Testis (tissue), 5 donors: ENCODE measurements at places on chromosomes 2 and 18. TPM values are rescaled to one million over a fixed set of nuclear protein-coding genes. Genes with fewer than 3 reads are reported as not detected.

GRCh38 chr2:224561234-224562005 lies 23.7 kb downstream of the CUL3 start:
- no peak for DNase-seq

DNA sequence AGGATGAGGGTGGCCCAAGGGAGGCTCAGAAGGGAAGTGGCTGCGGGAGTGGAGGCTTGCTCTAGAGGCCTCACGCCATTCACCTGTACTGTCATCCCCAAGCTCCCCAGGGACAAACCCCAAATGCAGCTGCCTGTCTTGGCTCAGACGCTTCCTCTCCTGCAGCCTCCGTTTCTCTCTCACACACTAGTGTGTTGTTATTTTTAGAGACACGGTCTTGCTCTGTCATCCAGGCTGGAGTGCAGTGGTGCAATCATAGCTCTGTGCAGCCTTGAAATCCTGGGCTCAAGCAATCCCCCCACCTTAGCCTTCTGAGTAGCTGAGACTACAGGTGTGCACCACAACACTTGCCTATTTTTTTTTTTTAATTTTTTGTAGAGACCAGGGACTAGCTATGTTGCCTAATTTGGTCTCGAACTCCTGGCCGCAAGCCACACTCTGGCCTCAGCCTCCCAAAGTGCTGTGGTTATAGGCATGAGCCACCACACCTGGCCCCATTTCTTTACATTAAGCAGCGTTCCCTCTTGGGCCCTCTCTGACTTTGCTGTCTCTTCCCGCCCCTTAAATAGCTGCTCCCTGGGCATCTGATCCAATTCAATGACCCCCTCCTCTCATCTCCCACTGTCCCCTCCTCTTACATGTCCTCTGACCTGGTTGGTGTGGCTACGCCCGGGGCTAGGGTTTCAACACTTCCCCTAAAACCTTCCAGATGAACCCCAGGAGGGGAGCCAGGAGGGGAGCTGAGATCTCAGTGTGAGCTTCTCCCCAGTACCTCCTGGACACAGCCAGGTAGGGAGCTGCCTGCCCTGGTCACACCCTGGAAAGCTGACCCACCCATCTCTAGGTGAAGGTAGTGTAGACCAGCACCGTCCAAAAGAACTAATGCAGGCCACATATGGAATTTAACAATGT lies 24.0 kb upstream of the LOXHD1 start:
- no peak for DNase-seq

DNA sequence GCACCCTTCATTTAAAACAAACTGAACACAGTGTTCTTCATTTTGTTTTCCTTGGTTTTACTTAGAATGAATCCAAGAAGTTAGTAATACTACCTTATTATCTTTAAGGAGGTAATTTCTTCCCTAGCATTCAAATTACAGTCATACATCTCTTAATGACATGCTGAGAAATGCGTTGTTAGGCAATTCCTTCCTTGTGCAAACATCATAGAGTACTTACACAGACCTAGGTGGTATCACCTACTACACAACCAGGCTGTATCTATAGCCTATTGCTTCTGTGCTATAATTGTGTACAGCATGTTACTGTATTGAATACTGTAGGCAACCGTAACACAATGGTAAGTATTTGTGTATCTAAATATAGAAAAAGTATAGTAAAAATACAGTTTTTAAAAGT lies 8.4 kb upstream of the CABYR start:
- DNase-seq: no peak

GRCh38 chr2:217451666-217452065 lies 551.1 kb downstream of the TNS1 start:
- no peak for DNase-seq

DNA sequence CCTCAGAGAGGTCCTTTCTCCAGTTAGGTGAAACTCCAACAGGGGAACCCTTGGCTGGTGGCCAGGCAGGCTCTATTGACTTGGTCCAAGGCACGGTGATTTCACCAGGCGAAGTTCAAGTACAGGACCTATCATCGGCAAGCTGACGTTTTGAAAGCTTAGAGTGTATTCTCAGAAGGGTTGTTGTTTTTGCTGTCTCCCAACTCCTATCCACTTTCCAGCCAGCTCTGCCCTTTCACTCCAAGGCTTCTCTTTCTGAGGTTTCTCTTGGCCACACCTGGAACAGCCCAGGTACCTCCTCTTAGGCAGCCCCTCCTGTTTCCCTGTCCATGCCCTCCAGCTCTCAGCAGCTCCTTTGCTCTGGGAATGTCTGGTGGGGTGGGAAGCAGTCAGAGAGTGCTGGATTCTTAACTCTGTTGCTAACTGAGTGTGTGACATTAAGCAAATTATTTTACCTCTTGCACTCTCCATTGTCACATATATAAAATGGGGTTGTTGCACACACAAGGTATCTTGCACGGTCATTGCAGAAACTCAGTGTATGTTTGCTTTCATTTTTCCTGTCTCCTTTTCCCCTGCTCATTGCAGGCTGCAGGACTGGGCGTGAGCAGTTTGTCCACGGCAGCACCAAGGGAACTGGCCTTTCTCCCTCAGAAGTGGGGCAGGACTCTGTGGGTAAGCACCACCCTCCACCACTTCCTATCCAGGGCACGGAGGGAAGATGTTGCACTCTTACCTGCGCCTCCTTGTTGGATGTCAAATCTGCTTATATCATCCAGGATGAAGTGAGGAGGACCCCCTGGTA lies 30.2 kb downstream of the CAPN13 start:
- DNase-seq: no peak

DNA sequence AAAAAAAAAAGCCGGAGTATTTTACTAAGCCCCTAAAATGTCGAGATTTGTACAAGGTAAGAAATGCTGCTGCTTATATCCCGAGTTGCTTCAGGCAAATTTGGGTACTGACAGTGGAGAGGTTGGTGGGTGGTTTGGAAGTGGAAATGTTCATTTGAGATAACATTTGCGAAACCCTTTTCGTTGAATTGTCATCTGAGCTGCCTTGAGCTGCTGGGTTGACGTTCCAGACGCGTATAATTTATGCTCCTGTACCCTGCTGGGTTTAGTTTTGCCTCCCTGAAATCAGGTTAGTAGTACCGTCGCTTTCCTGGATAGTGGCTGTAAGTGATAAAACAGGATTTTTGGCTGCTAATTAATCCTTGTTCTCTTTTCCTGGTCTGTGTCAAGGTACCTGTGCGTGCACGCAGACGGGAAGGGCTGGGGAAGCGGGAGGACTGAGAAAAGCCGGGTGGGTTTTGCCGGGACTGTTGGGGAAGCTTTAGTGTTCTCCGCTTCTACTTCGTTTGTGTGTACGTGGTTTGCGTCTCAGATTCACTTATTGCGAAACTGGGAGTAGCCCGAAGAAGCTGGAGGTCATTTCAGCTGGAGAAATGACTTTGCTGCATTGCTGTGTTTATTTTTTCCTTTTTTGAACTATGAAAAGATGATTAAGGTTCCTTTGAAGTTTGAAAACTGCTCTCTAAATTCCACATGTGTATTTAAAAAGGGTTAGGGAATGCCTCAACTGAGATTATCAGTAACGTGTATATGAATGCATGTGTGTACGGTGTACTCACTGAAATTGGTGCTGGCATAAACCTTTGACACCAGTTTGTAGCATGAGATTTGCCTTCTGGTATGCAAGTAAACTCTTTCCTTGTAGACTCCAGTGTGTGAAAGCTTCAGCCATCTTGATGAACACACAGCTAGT lies 709 bp downstream of the UGP2 start:
- DNase-seq: peak; percentile 50

- no peak for DNase-seq
Observed at GRCh38 chr18:60295674-60296073, 76.9 kb downstream of the MC4R start.

GRCh38 chr2:183037074-183037552 lies 1.1 kb downstream of the NCKAP1 start:
- no peak for DNase-seq

GRCh38 chr2:79235135-79235534 lies 75.6 kb upstream of the REG3A start:
- no peak for DNase-seq

- DNase-seq: no peak
Observed at GRCh38 chr2:235255693-235256092, 238.2 kb upstream of the AGAP1 start.

GRCh38 chr18:33584548-33585430 lies 6.8 kb downstream of the ASXL3 start:
- no peak for DNase-seq

GRCh38 chr18:24428709-24429108 lies 2.2 kb downstream of the IMPACT start:
- no peak for DNase-seq

- no peak for DNase-seq
Observed at GRCh38 chr2:453132-453531, 165.2 kb upstream of the ALKAL2 start.

GRCh38 chr2:135657806-135658582 lies 83.7 kb upstream of the UBXN4 start:
- DNase-seq: no peak

DNA sequence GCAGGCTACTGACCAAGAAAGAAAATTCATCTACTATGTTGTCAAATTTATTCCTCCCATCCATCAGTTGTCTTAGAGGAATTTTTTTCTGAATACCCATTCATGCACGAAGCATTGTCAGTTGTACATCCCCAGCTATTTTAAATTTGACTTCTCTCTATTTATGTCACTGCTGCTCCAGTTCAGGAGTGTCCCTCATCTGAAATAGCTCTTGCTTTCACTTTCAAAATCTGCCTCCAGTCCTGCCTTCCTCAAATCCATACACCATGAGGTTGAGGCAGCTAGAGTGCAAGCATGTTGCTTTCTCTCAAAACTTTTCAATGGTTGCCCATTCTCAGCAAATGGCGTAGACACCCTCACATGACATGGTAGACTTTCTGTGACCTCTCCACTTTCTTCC lies 335.4 kb upstream of the CDH2 start:
- DNase-seq: no peak

DNA sequence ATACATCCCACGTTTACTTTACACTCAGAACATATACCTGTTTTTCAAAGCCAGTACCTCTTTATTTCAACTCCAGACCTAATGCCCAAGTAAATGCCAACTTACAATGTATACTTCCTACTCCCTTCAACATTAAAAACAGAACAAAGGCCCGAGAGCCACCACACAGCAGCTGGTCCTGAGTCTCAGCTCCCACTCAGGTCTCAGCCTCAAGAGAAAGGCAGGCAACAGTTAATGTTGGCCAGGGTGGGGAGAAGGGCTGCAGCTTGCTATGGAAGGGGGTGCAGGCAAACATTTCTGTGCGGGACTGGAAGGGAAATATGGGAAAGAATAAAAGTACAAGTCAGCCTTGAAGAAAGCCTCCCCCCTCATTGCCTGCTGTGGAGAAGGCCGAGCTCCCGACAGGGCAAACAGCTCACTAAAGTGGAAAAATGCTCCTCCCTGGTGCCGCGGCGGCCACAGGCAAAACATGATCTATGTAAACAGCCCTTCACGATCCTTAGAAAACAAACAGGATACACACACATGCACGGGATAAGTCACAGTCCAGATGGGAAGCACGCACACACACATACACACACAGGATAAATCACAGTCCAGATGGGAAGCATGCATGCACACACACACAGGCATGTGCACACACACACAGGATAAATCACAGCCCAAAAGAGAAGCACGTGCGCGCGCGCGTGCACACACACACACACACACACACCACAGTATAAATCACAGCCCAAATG lies 67.4 kb downstream of the ADNP2 start:
- no peak for DNase-seq

DNA sequence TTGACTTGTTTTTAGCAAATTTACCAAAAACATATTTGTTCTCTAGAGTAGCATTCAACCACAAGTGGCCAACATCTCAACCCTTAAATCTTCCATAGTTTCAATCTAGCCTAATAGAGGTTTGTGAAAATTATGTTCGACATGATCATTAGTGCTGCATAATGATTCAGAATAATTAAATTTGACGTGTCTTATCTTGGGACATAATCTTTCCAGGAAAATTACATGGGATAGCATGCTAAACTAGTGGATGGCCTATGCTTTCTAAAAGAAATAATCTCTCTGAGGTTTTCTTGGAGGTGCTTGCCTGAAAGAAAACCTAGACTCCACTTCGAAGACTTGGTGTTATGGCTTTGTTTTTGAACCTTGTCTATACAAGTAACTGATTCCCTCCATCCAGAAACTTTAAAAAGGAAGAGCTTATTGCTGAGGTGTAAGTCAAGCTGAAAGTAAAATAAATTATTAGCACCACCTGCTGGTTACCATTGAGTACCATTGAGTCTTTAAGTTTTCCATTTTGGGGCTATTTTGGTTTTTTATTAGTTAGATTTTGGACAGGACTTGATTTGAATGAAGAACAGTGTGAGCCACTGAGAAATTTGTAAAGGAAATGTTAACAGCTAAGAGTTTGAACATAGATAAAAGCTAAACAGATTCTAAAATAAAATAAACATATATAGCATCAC lies 32.7 kb downstream of the COX7A2L start:
- DNase-seq: no peak

GRCh38 chr2:109447776-109448175 lies 166.0 kb downstream of the SEPTIN10 start:
- DNase-seq: no peak

- no peak for DNase-seq
Observed at GRCh38 chr2:196413821-196414274, 225.7 kb upstream of the CCDC150 start.

DNA sequence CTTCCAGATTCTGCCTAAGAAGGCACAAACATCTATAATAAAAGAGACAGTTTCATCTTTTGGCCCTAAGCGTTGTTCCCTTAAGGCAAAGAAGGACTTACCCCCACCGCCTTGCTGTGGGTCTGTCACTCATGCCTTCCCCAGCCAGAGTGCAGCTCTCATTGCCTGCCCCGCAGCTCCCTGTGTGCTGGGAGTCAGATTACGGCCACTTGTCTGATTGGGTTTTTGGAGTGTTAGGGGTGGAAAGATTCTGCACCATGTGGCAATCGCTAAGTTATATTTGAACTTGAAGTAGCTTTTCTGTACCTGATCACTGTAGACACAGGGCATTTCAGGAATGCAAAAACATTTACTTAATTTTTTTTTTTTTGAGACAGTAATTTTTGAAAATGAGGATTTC lies at the start of gene AQP4:
Gene AQP4, minus strand, starts transcription at position 151 of the 400 bp plus-strand sequence. Its CDS starts 18 bp downstream, at position 133.
- DNase-seq: peak; percentile 26

DNA sequence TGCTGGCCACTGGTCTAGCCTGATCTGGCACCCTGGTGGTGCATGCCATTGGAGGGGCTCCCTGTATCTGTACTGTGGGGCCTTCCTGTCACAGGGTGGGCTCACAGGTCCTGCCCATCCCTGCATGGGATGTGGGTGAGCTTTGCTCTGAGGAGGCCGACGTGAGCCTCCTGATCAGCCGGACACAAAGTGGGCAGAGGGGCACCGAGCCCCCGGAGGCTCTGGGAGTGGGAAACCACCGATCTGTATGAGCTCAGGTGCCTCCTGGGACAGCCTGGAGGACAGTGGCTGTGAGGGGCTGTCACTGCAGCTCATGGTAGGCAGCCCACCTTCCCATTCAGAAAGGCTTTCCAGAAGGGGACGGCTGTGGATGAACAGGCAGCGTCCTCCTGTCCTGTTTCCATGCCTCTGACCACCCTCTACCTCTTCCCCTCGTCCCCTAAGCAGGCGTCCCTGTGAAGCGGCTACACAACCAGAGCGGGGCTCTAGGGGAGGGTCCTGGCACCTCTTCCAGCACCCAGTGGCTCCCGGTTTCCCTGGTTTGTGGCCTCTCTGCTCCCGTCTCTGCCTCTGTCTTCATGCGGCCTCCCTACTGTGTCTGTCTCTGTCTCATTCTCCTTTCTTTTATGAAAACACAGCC lies 112.5 kb upstream of the OTOS start:
- no peak for DNase-seq

Gene LINC00305
- 13.2 TPM for polyA plus RNA-seq

Gene FAP
- 5.6 TPM for polyA plus RNA-seq

Gene LIMS1
- polyA plus RNA-seq: 44.8 TPM

Gene MREG
- polyA plus RNA-seq: 3.0 TPM

Gene INPP4A
- polyA plus RNA-seq: 13.3 TPM

Gene LAMA1
- polyA plus RNA-seq: 35.7 TPM

Gene ZSCAN30
- 15.9 TPM for polyA plus RNA-seq

Gene TLX2
- 1.1 TPM for polyA plus RNA-seq

Gene ACOXL
- 4.9 TPM for polyA plus RNA-seq

Gene TEX44
- 166 TPM for polyA plus RNA-seq
